ENCODE measurements at places on chromosomes 13 and 19.
A peak's percentile ranks its signal among the peaks of the same experiment; 100 is the strongest.

DNA sequence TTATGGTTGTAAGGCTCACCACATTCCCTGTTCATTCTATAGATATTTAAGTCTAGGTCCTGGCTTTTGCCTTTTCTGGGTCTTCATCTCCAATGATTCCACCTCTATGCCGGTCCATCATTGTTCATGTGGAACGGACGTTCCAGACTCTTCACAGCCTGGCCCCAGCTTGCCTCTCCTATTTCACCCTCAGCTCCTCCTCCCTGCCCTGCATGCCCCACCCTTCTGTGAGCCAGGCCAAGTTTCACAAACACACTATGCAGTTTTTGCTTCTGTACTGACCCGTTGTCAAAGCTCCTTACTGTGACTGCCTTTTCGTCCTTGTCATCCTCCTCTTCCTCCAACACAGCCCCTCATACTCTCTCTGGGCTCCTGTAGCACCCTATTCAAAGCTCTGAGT is 31.3 kb downstream of the TEX26 start:
- peak; percentile 56 for DNase-seq

GRCh38 chr13:32176696-32177095 is 138.5 kb downstream of the ZAR1L start:
- DNase-seq: no peak

GRCh38 chr19:33284146-33284643 is 18.1 kb downstream of the CEBPA start:
- no peak for DNase-seq

- DNase-seq: peak; percentile 73
Measured at GRCh38 chr13:34657716-34658115, 284.4 kb upstream of the NBEA start.

GRCh38 chr19:4183967-4184717 is 1.7 kb downstream of the ANKRD24 start:
- no peak for DNase-seq

- no peak for DNase-seq
Measured at GRCh38 chr19:39236527-39236926, 8.3 kb downstream of the IFNL3 start.

DNA sequence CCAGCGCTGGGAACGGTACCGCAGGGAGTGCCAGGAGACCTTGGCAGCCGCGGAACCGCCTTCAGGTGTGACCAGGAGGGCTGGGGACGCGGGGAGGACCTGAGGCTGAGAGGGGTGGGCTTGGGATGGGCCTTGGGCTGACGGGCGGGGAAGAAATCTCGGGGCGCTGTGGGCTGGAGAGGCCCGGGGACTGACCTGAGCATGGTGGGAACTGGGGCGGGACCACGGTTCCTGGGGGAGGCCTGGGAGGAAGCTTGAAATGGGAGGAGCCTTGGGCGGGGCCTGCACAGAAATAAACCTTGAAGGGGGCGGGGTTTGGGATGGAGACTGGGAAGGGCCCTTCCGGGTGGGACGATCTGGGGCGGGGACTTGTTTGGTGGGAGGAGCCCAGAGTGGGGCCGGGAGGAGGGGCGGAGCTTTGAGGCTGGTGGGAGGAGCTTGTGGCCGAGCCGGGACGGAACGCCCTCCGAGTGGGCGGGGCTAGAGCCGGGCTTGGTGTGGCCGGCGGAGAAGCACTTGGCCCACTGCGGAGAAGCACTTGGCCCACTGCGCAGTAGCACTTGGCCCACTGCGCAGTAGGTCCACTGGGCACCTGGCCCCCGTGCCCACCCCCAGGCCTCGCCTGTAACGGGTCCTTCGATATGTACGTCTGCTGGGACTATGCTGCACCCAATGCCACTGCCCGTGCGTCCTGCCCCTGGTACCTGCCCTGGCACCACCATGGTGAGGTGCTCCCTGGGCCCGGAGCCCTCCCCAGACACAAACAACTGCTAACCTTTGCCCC is 2.8 kb downstream of the GIPR start:
- peak; percentile 82 for DNase-seq

DNA sequence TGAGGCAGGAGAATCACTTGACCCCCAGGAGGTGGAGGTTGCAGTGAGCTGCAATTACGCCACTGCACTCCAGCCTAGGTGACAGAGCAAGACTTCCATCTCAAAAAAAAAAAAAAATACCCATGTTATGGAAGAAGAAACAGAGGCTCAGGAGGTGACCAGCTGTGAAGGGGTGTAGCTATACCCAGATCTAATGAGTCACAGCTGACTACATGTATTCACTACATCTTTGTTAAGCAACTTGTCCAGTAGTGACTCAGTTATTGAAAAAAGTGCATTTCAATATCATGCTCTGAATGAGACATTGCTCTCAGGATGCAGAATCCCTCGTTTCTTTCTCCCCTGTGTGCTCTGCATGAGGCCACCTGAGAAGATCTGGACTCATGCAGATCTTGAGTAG is 16.1 kb upstream of the SPART start:
- DNase-seq: peak; percentile 87

- DNase-seq: no peak
Measured at GRCh38 chr19:50678323-50678722, 29.1 kb downstream of the C19orf81 start.

GRCh38 chr13:112441779-112442310 is 65.7 kb downstream of the SPACA7 start:
- no peak for DNase-seq

- DNase-seq: no peak
Measured at GRCh38 chr19:379796-380195, 29.2 kb downstream of the C2CD4C start.

DNA sequence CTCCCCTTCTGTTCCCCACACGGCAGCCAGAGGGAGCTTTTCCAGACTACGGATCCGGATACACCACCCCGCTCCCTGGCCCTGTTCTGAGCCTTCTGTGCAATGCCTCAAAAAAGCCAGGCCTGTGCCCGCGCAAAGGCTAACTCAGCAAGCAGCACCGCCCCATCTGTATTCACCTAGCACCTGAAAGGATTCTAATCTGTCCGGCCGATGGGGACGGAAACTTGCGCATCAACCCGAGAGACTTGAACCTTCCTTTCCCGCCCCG is 589 bp downstream of the ZBTB45 start:
- DNase-seq: peak; percentile 67

DNA sequence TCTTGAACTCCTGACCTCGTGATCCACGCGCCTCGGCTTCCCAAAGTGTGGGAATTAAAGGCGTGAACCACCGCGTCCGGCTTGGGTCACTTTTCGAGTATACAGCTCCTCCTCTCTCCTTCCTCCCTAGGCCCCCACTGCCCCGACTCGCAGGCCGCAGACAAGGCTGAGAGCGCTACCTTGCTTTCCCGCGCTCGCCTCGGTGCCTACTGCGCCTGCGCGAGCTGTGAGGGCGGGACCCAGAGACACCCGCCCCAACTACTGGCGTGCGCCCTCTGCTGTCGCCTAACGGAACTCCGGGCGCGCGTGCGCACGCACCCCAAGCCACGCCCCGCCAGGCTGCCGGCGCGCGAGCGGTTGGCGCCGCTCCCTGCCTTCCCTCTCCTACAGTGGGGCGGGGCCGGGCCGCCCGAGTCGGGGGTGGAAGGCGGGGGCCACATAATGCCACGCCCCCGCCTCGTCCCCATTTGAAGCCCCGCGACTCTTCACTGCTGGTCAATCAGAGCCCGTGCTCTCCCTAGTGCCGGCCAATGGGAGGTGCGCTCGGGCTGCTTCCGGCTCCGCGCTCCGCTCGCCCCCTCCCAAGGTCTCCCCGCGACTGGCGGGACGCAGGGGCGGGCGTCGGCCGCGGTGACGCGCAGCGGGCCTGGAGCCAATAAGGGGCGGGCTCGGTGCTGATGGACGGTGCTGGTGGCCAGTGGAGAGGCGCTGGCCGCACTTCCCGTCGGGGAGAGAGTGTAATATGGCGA is at the start of gene RAB8A:
RAB8A (plus strand) TSS at position 730 of the 749 bp plus-strand sequence; CDS start at position 743, 13 bp downstream.
- DNase-seq: peak; percentile 98

- peak; percentile 68 for DNase-seq
Measured at GRCh38 chr19:5018224-5019015, 49.5 kb downstream of the KDM4B start.

DNA sequence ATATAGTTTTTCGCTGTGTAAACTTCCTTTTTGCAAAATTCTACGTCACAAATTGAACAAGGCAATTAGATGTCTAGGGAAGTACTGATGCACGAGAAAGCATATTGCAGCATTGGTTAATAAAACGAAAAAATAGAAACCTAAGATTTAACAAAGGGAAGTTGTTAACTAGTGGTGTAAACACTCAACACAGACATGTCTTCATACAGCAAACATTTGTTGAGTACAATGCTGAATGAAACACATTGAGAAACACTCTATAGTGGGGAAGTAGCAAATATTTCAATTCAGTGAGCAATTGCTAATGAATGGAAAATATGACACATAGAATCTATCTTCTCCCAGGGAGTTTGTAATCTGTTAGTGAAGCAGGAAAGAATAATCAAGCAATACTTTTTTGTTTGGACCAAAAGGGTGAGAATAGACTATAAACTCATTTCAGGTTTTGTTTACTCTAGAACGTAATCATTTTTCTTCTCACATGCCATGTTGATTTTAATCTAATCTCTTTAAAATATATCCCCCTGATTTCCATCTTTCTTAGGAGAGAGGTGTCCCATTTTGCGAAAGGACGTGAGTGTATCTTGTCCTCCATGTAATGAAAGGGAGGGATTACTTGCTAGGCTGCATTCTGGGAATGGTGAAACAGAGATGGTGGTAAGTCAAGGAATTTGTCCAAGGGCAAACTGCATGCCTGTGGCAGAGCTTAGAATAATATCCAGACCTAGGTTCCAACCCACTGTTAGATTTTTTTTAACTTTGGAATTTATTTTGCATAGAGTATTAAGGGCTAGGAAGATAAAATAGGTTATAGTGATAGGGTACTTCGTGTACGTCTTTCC is 1.7 kb upstream of the ANKRD10 start:
- DNase-seq: peak; percentile 97

DNA sequence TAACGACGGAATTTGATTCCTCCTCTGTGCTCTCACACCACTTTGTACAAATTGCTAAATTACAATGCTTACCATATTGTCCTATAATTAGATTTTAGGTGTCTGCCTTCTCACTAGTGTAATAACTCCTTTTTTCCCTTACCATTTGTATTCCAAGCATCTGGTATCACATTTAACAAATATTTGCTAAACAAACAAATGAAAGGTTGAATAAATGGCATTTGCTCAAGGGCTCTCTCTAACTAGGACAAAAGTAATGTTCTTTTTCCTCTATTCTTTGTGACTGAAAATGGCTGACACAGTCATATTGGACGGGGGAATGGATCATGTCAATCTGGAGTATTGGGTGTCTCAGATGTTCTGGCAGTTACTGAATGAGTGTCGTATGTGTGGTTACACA is 99.7 kb downstream of the ENOX1 start:
- no peak for DNase-seq

GRCh38 chr13:101767131-101767530 is 314.7 kb downstream of the ITGBL1 start:
- DNase-seq: no peak

GRCh38 chr19:33659835-33660234 is 38.1 kb downstream of the CHST8 start:
- no peak for DNase-seq

GRCh38 chr13:33348366-33348765 is 62.8 kb upstream of the STARD13 start:
- peak; percentile 91 for DNase-seq

GRCh38 chr19:30781519-30781918 is 409.3 kb downstream of the ZNF536 start:
- DNase-seq: no peak

DNA sequence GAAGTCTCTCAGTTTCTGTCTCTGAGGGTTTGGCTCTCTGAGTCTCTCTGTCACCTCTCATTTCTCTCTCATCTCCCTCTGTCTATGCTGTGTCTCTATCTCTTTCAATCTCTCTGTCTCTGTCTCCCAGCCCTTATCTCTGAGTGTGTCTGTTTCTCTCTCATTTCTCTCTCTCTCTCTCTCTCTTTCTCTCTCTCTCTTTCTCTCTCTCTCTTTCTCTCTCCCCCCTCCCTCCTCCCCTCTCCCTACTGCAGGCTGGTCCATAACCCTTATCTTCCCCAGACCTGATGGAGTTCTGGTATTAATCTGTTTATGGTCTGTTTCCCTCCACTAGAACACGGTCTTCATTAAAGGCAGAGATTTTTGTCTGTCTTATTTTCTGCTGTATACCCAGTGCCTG is 1.3 kb upstream of the PVR start:
- DNase-seq: no peak

GRCh38 chr13:28246891-28247290 is 108.5 kb downstream of the PAN3 start:
- no peak for DNase-seq

GRCh38 chr13:40069173-40070044 is 413.9 kb downstream of the COG6 start:
- peak; percentile 80 for DNase-seq

DNA sequence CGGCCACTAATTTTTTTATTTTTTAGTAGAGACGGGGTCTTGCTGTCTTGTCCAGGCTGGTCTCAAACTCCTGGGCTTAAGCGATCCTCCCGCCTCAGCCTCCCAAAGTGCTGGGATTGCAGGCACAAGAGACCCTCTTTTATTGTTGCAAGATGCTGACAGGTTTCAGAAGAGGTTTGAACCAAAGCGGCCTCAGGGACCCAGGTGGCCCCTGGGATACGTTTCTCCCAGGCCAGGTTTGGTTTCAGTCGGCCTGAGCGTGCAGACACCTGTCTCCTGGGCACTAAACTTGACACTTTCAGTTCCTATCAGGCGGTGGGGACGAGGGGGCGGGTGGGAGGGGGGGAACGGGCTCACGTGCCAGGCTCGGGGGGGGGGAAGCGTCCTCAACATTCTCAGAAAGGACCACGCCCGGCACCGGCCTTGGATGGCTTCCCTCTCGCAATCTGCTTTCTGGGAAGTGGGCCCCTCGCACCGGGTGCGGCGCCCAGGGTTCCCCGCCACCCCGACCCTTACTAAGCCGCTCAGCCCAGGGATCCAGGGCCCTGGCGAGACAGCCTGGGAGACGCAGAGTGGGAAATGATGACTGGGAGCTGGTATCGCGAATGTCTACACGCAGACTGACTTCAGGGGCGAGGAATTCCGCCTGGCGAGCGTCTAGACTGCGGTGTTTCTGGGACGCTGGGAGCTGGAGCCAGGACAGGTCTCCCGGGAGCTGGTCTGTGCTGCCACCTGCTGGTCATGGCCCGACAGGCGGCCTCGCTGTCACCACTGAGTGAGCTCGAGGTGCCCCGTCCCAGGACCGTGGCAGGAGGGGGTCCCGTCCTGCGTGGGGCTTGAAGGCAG is 91.6 kb downstream of the GNG7 start:
- peak; percentile 93 for DNase-seq

GRCh38 chr13:47251771-47252170 is 354.9 kb upstream of the HTR2A start:
- no peak for DNase-seq

- DNase-seq: no peak
Measured at GRCh38 chr13:99385940-99386339, 78.7 kb upstream of the GPR183 start.
